ENCODE measurements at places on chromosomes 3 and 15. TPM values are rescaled to one million over a fixed set of nuclear protein-coding genes. Genes with fewer than 3 reads are reported as not detected.

The CISH gene
- total RNA-seq: 78.1 TPM

- DNase-seq: peak; percentile 38
Observed at GRCh38 chr3:126064627-126065258, 19.2 kb downstream of the SLC41A3 start.

DNA sequence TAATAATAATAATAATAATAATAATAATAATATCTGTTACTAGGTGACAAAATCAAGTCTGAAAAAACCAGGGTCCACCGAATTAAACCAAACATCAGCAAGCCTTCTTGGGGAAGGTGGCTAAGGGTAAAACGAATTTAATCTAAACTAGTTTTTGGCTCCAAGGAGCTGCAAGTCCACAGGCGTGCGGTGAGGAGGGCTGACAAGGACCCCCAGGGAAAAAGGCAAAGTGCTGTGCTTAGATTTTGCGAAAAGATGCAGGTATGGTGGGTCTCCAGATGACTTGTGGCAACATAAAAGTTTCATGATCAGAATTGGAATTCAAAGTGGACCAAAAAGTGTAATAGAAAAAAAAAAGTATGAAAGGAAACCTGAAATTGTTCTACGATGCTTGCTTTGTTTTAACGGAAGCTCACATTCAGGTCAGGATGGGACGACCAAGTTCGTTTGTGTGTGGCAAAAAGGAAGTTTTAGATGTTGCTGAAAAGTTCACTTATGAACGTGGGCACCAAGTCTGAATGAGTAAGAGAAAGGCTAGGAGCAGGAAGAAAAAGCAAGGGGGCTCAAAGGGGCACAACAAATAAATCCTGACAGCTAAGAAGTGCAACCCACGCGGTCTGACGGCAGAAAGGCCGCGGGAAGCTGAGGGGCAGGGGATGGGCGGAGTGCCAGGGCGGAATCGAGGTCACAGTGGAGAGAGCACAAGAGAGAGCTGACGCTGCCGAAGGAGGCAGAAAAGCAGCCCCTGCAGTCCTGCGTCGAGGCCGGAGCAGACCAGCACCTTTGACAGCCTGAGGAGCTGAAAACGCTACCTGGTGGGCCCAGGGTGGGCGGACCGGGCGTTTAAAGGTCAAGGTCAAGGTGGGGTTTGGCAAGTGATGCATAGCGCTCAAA, 1.1 kb downstream of the WDR82 start:
- peak; percentile 95 for DNase-seq

- DNase-seq: no peak
Observed at GRCh38 chr15:48868536-48868935, 9.4 kb upstream of the EID1 start.

- no peak for DNase-seq
Observed at GRCh38 chr3:40009991-40010390, 200.6 kb downstream of the MYRIP start.

- DNase-seq: no peak
Observed at GRCh38 chr3:39011191-39011736, 40.5 kb downstream of the SCN11A start.

The MESP1 gene
- total RNA-seq: 1.9 TPM

The TLR9 gene
- not detected for total RNA-seq

DNA sequence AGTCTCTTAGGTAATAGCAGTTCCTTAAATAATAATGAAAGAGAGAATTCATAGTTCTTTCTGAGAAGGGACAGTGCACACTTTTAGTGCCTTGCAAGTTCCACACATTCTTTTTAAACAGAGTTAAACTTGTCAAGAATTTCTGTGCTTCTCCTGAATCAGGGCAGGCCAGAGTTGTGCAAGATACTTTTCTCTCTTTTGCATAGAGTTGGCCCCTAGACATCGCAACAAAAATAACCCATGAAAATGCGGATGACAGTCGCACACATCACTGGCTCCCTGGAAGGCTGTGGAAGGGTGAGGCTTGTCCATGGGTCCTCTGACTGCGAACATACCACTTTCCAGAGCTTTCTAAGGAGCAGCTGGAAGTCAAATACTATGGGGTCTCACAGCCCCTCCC, 40.1 kb downstream of the FBLN2 start:
- no peak for DNase-seq
